ENCODE measurements at places on chromosomes 11 and 22. TPM values are rescaled to one million over a fixed set of nuclear protein-coding genes. Genes with fewer than 3 reads are reported as not detected.

GRCh38 chr11:40987776-40988435, 471.5 kb downstream of the LRRC4C start:
- no peak for DNase-seq

DDI1 gene
- total RNA-seq, result not detected

APOA5 gene
- total RNA-seq, result not detected

GRCh38 chr22:43636086-43636485, 176.0 kb downstream of the EFCAB6 start:
- DNase-seq, result no peak

DNA sequence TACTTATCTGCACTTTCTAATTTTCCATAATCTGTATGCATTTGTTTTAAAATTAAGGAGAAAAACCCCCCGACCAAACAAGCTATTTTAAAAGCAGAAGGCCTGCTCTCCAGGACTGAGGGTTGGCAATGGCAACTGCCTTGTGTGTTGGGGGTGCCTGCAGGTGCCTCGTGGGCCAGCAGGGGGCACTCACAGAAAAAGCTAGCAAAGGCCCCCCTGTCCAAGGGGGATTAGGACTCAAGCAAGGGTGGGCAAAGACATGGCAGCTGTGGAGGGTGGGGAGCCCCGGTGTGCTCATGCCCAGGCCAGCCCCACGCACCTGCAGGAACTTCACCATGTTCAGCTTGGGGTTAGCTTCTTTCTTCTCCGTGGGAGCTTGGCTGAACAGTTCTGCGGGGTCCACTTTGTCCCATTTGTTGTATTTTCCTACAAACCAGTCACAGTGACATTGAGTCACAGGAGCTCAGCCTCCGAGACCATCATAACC, 10.3 kb downstream of the TOP3B start:
- no peak for DNase-seq

SSH3 gene
- total RNA-seq, result 14.7 TPM

SGSM1 gene
- 14.9 TPM for total RNA-seq

GRCh38 chr11:131447277-131447815, 76.9 kb downstream of the NTM start:
- DNase-seq, result no peak
